ENCODE measurements at places on chromosomes 6 and 20. TPM values are rescaled to one million over a fixed set of nuclear protein-coding genes. Genes with fewer than 3 reads are reported as not detected.

KCNS1 gene
- 0.14 TPM for polyA plus RNA-seq

ZC3H12D gene
- 0.03 TPM for polyA plus RNA-seq

OR2H1 gene
- not detected for polyA plus RNA-seq

GABRR1 gene
- polyA plus RNA-seq, result not detected

VARS2 gene
- polyA plus RNA-seq, result 17.8 TPM

TCP11 gene
- 0.18 TPM for polyA plus RNA-seq

CLVS2 gene
- not detected for polyA plus RNA-seq

DACT2 gene
- not detected for polyA plus RNA-seq

SCAND1 gene
- polyA plus RNA-seq, result 139 TPM

RBM24 gene
- polyA plus RNA-seq, result 6.6 TPM

ANKS1A gene
- 6.7 TPM for polyA plus RNA-seq

PXT1 gene
- polyA plus RNA-seq, result not detected

ZBTB22 gene
- 15.4 TPM for polyA plus RNA-seq

NOX3 gene
- not detected for polyA plus RNA-seq

CENPQ gene
- 3.3 TPM for polyA plus RNA-seq

SNAP25 gene
- 3.8 TPM for polyA plus RNA-seq

TMEM170B gene
- polyA plus RNA-seq, result 0.92 TPM

WTAP gene
- 21.7 TPM for polyA plus RNA-seq

SMPDL3A gene
- 7.0 TPM for polyA plus RNA-seq

NUDT3 gene
- polyA plus RNA-seq, result 11.9 TPM

IL17A gene
- polyA plus RNA-seq, result not detected

TAF4 gene
- polyA plus RNA-seq, result 6.1 TPM
